ENCODE measurements at places on chromosomes 1 and 21.

GRCh38 chr1:3151456-3151855 is 82.5 kb downstream of the PRDM16 start:
- DNase-seq: no peak

DNA sequence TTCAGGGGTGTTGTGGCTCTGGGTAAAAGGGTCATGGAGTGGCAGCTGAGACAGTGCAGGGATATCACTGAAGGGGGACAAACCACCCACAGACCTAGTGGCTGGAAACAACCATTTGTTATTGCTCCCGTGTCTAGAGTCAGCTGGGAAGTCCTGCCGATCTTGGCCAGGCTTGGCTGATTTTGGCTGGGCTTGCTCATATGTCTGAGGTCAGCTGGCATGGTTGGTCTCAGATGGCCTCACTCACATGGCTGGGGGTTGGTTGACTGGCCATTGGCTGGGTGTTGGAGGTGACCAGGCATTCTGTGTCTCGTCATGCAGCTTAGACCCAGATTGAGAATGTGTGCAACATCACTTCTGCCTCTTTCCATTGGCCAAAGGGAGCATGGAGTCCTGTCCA is 203.8 kb upstream of the POU3F1 start:
- no peak for DNase-seq

DNA sequence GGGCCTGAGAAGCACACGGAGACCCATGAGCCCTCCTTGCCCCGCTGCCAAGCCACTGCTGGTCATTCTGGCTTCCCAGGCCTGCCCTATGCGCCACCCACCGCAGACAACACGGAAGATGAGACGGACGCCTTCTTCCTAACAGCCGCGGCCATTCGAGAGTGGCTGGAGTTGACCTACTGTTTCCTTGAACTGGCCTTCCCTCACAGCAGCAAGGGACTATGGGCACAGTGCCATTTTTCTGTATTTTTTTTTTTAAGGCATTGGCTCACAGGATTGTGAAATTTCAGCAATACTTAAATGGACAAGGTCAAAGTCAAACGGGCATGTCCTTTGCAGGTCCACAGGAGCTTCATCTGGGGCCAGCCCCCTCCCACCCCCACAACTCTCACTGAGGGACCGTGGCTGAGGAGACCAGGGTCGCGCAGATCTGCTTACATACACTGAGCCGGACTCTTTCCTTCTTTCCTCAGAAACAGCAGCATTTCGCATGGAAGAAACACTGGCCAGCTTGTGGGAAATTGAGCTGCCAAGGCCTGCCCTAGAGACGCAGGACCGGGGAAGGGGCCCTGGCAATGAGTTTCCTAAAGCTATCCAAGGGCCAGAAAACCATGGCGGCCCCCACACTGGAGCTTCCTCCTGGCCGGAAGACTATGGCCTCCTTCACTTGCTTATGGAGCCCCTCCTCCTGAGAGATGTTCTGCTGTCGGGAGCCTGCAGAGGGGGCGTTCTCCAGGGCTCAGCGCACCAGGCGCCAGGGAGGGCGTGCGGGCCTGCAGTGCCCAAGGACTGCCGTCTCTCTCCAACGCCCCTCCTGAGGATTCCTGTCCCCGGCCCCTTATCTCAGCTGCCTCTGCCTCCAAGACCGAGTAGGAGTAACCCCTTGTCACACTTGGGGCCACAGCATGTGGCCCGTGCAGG is 98.9 kb downstream of the PGBD5 start:
- no peak for DNase-seq

- DNase-seq: no peak
These were observed 39.8 kb downstream of the USP1 start for GRCh38 chr1:62476525-62477219.

DNA sequence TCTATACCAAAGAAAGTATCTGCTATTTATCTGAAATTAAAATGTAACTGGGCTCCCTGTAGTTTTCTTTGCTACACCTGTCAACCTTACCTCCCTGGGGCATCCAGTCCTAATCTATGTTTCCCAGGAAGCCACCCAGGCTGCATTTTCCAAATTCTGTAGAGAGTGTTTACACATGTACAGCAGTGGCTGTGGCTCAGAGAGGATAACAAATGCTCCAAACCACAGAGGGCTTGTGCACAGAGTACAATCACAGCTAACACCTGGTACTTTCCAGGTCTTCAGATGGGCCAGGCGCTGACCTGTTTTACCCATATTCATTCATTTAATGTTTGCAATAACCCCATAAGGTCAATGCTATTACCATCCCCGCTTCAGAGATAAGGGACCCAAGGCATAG is 146.5 kb upstream of the TNR start:
- DNase-seq: no peak

GRCh38 chr1:69305621-69306020 is 262.1 kb upstream of the LRRC7 start:
- no peak for DNase-seq
